ENCODE measurements at places on chromosomes 6 and 20.

DNA sequence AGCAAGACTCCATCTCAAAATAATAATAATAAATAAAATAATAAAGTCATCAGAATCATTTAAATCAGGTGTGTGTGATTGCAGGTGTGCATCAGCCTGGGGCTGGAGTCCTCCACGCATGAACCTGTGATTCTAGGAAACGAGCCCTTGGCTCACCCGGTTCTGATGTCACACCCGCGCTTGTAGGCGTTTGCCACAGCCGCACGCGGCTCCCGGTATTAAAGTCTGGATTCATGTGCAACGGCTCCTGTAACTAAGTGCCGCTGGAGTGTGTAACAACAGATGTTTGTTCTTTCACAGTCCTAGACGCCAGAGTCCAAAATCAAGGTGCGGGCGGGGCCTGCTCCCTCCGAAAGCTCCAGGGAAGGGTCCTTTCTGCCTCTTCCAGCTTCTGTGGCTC is 45.2 kb downstream of the KCNQ2 start:
- DNase-seq: no peak

DNA sequence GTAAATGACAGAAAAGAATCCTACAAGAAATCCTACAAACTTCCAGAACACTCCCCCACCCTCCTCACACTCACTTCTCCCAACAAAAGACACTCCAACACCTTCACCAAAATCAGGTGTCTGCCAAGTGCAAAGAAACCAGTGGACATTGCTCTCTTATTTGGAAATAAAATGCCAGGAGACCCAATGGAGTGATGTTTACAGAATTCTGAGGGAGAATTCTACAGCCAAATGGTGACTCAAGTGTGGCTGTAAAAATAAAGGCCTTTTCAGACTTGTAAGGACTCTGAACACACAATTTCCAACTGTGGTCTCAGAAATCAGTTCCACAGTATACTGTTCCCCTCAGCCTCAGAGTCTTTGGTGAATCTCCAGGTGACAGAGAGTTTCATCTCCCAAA is 109.6 kb upstream of the CARMIL1 start:
- no peak for DNase-seq

DNA sequence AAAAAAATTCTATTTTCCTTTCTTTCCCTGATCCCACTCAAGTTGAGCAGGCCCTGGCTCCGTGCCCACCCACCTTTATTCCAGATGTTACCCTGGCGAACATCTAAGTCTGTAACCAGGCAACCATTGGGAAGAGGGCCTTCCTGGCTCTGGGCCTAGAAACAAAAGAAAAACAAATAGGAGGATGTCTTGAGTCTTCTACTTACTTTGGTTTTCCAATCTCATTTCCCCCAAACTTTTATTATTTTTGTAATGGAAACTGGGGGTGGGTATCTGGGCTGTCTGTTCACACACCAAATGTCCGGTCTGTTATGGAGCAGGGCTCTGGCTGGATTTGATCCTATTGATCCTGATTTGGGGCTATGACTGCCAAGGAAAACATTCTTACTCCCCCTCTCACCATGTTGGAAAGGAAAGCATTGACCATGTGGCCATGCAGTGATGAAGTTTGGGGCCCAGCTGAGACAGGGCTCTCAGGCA is 744.1 kb downstream of the DHX35 start:
- DNase-seq: no peak

DNA sequence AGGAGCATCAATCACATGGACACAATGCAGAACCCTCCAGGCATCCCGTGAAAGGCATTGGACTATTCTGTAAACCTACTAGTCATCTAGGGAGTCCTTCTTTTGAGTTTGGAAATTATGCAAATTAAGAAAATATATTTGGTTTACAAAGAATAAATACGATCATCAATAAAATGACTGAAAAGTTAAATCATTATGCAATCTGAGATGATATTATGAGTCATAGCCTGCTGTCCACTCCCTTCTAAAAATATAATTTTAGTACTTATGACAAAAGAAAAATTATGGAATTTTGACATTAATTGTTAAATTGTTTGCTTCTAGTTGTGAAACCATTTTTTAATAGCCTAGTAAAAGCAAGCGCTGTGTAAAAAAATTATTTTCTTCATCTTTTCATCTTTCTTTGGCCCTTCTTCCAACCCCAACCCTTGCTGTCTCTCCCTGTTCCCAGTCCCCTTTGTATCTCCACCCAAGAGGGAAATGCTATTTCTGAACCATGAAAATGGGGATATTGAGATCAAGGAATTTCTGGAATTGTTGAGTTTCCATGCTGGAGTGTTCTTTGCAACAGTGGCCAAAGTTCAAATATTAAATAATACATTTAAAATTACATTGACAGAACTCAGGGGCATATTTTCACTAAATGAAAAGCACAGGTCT is 599.8 kb downstream of the COL12A1 start:
- DNase-seq: no peak

GRCh38 chr6:37135835-37136694 is 33.9 kb upstream of the PIM1 start:
- DNase-seq: no peak

DNA sequence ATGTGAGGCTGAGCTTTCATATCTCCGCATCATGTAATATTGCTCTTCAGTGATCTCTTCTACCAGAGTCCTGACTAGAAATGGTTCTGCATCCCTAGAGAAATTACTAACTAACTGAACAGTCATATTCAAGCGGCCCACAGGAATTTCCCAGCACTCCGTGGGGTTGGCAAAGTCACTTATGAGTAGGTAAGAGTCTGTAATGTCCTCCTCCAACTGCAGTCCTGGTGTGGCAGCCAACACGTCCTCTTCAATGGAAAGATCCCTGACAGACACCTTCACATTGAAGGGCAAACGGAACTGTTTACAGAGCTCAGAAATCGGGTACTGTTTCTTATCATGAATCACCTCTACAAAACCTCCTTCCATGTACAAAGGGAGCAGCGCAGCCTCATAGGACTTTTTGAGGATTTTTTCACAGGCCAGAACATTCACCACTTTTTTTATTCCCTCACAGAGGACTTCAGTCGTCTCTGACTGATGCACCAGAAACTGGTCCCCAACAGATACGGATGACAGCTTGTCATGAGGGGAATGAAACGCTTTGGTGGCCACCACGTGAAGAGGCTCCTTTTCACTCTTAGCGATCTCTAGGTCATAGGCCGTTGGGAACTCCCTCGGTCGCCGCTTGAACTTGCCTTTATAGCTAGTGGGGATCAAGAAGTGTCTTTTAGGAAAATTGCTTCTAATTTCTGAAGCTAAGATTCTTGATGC is 87.7 kb downstream of the THEMIS start:
- no peak for DNase-seq

GRCh38 chr6:42428326-42429041 is 23.2 kb downstream of the TRERF1 start:
- peak; percentile 76 for DNase-seq

DNA sequence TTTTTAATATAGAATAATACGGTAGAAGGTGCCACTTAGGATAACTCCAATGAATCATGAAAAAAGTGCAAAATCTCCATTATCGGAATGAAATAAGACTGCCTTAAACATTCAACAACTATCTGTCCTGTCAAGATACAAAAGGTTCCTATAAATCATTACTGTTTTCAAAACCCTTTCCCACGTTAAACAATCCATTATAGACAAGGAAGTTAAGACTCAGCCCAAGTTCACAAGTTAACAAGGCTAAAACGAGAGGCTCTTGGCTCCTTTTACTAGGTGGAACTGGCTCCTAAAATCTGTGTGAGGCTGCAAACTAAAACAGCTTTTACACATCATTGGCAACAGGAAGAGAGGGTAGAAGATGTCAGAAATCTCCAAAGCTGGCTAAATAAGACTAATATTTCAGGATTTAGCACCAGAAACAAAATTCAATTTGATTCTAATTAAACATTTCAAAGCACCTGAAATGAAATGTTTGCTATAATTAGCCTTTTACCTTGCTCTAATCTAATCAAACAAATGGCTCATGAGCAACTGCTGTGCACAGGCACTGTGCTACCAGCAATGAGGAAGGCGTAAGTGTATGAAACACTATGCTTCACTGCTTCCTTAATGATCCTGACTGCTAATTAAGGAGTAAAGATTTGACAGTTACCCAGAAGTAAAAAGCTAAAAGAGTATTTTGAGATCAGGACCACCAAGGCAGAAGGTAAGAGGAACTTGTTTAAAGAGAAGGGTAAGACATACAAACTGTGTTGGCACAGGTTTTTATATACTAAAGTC is 109.7 kb downstream of the DST start:
- DNase-seq: no peak

- no peak for DNase-seq
These were observed 10.5 kb upstream of the PTGIS start for GRCh38 chr20:49578436-49578835.

DNA sequence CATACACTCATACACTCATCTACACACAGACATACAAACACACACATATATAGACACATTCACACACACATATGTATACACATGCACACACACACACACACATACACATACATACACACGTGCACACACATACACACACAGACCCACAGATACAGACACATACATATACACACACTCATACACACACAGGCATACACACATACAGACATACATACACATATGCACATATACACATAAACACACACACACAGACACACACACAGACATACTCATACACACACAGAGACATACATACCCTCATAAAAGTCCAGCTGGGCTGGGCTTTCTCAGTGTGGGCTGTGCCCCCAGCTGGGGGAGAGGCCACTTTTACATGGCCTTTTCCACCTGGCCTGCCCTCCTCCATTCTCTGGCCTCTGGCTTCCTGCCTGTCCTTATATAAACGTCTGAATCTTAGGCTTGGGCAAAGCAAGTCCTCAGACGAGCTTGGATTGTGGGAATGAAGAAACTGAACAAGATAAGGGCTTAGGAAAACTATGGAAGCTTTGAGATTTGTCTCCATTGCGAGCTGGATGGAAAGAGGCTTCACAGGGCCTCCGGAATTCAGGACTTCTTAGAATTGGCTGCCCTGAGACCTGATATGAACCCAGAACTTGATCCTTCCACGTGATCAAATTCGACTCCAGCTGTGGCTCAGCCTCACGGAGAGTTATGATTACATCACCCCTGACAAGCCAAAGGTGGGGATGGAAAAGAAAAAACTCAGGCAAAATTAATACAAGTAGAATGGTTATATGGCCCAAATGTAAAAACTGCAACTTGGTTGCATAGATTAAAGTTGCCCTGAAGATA is 22.5 kb upstream of the CST3 start:
- no peak for DNase-seq

DNA sequence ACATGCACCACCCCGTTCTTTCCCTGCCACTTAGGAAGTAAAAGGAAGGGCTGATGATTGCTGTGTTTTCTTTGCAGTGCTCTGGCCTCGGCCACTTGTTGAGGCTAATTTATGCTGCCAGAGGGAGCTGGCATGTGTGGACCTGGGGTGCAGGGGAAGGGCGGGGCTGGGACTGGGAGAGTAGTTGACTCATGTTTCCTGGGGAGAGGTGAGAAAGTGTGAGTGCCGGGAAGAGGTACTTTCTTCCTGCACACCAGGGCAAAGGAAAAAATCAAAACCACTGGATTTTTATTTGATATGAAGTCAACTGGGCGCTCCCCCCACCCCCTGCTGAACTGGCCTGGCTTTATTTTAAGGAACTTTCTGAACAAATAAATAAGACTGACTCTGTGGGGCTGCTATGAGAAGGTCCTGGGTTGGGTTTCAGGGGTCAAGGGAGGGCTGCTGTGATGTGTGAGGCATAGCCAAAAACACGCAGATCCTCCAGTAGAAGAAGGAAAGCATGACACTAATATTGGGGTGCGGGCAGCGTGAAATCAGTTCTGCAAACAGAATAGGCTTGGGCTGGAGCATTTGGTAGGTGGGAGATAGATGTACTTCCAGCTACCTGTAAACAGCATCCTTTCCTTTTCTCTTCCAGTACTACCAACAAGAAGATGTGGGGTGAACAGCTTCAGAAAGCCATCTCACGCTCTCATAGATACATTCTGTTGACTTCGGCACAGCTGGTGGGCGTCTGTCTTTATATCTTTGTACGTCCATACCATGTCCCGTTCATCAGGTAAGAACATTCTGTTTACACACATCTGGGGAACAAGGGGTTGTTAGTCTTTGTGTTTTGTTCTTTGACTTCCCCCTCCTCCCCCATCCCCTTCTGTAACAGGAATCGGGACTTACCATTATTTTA is 87.5 kb downstream of the SYNJ2 start:
- no peak for DNase-seq

DNA sequence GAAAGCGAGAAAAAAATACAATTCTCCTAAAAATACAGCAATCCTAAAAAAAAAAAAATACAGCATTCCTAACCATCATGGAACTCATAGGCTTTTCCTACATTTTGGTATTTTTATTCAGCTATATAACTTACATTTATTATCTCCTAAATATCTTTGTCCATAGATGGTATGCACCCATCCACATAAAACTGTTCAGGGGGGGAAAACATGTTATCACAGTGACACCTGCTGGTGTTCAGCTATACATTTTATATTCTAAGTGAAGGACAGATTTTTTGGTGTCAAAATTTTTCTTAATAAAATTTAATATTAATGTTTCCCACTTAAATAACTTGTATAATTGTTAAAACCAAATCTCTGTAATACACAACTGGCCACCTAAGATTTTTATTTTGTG is 58.0 kb downstream of the BLOC1S5 start:
- no peak for DNase-seq

DNA sequence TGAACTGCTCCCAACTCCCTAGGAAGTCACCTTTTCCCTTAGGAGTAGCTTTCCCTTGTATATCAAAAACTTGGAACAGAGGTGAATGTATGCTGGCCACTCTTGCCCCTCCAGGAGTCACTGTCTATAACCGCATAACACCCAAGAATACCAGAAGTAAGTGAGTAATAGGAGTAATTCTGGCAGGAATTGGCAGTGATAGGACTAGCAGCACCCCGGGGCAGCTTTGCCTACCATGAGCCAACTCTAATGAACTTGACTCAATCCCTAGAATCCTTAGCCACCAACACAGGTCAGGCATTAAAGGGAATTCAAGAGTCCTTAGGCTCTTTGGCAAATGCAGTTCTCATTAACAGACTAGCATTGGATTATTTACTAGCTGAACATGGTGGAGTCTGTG is 28.8 kb upstream of the CD164 start:
- DNase-seq: no peak
